Keratinocyte (primary cell): ENCODE measurements at places on chromosomes 5 and 9. TPM values are rescaled to one million over a fixed set of nuclear protein-coding genes. Genes with fewer than 3 reads are reported as not detected.
A peak's percentile ranks its signal among the peaks of the same experiment; 100 is the strongest.

The TRIP13 gene
- polyA plus RNA-seq, result 11.2 to 37.8 TPM (median 26.1 TPM) in 3 replicates

The LEAP2 gene
- 0.28 to 1.2 TPM (median 0.50 TPM) in 3 replicates for polyA plus RNA-seq

The DIRAS2 gene
- 0.01 TPM in 1 of 3 replicates, not detected in the others for polyA plus RNA-seq

GRCh38 chr9:132768932-132769905 is 99.0 kb downstream of the GTF3C4 start:
- H3K4me1 ChIP-seq, result peaks cover 7% of the 10 kb centered on the region
- no peaks in the 10 kb centered on the region for H3K27me3 ChIP-seq
- H3K27ac ChIP-seq, result peak overlapping the region; percentile 42
- H3K4me3 ChIP-seq, result peak overlapping the region; percentile 50
- no peaks in the 10 kb centered on the region for H3K36me3 ChIP-seq

DNA sequence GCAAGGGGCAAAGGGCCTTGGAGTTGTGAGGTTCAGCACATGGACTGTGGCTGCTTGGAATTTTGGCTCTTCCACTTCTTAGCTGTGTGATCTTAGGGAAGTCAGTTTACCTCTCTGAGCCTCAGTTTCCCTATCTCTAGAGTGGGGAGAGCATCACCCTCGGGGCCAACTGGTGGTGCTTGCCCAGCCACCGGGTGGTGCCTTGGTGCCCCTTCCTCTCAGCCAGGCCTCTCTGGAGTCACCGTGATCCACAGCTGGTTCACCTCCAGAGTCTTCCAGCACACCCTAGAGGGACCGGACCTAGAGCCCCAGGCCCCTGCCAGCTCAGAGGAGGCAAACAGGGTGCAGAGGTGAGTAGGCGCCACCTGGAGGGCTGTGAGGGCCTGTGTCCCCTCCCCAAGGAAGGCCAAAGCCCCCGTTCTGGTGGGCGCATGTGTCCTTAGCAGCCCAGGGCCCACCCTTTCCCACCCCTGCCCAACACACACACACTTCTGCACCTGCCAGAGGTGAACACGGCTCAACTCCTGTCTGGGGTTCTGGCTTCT is 7.7 kb downstream of the ADGRD2 start:
- H3K4me1 ChIP-seq, result no peaks in the 10 kb centered on the region
- H3K27ac ChIP-seq, result no peak overlapping the region
- H3K27me3 ChIP-seq, result peaks cover 1% of the 10 kb centered on the region
- no peak overlapping the region for H3K4me3 ChIP-seq
- no peak for DNase-seq

- no peaks in the 10 kb centered on the region for H3K36me3 ChIP-seq
- H3K4me1 ChIP-seq, result no peaks in the 10 kb centered on the region
- H3K4me3 ChIP-seq, result no peak overlapping the region
- no peak for DNase-seq
- H3K27ac ChIP-seq, result no peak overlapping the region
These were observed 763.6 kb downstream of the TAF11L14 start for GRCh38 chr5:18397891-18398290.

DNA sequence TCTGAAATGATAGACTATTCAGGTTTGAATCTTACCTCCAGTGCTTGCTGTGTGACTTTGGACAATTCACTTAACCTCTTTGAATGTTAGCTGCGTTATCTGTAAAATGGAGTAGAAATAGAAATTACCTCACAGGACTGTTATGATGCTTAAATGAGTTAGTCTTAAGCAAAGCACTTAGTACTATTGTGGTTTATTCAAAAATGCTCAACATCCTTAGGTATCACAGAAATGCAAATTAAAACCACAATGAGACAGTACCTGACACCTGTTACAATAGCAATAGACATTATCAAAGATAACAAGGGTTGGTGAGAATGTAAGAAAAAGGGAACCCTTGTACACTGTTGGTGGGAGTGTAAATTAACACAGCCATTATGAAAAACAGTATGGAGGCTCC is 77.6 kb upstream of the FREM1 start:
- no peak overlapping the region for H3K27ac ChIP-seq
- DNase-seq, result no peak
- no peaks in the 10 kb centered on the region for H3K36me3 ChIP-seq
- H3K27me3 ChIP-seq, result no peaks in the 10 kb centered on the region
- no peaks in the 10 kb centered on the region for H3K4me1 ChIP-seq
- H3K4me3 ChIP-seq, result no peak overlapping the region

GRCh38 chr5:140270008-140270407 is 32.9 kb downstream of the PFDN1 start:
- no peaks in the 10 kb centered on the region for H3K27me3 ChIP-seq
- H3K36me3 ChIP-seq, result no peaks in the 10 kb centered on the region
- no peaks in the 10 kb centered on the region for H3K4me1 ChIP-seq
- no peak for DNase-seq

- no peak overlapping the region for H3K27ac ChIP-seq
- no peaks in the 10 kb centered on the region for H3K27me3 ChIP-seq
- DNase-seq, result no peak
- peaks cover 52% of the 10 kb centered on the region for H3K36me3 ChIP-seq
- H3K4me1 ChIP-seq, result no peaks in the 10 kb centered on the region
These were observed 21.1 kb downstream of the TBC1D2 start for GRCh38 chr9:98234245-98234825.

DNA sequence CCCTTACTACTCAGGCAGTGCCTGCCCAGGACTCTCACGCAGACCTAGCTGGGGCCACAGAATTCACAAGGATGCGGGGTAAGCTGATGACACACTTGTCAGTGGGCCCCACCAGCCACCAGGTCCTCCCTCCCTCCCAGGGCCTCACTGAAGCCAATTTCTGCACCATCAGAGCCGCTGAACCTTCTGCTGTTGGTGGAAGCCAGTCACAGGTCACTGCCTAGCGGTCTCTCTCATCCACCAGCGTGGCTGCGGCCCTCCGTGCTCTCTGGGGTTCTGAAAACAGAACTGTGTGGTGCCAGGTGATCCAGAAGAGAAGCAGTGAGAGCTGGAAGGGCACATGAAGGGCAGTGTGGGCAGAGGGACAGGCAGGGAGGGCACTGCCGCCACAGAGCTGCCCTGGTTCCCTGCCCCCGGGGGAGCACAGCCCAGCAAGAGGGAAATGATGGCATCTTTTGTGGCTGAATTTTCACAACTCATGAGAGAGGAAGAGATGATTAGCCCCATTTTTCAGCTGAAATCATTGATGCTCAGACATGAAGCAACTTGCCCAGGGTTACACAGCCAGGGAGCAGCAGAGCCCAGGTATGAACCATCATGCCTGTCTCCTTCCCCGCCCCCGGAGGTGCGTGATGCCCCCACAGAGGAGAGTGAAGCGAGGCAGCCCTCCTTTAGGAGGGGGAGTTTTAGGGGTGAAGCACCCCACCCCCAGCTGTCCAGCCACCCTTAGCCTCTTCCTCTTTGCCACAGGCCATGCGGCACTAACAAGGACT is 41.4 kb upstream of the CPLX2 start:
- no peaks in the 10 kb centered on the region for H3K27me3 ChIP-seq
- no peak overlapping the region for H3K27ac ChIP-seq
- H3K4me1 ChIP-seq, result no peaks in the 10 kb centered on the region
- no peaks in the 10 kb centered on the region for H3K36me3 ChIP-seq

DNA sequence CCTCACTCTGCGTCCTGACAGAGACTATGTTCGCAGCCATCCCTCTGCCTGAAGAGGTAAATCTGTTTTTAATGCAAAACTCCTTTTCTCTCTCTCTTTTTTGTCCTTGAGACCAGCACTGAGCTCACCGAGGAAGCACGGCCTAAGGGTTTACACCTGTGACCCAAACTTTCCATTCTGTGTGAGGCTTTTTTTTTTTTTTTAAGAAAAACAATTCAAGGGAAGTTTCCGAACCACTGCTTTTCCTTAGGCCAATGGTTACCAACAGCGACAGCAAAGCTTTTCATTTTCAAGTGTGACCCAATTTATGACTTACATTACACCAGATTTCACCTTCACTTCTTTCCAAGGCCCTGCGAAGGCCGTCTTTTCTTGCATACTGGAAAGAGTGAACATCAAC is 205.9 kb downstream of the EFNA5 start:
- no peak for DNase-seq
- H3K27ac ChIP-seq, result no peak overlapping the region
- H3K36me3 ChIP-seq, result no peaks in the 10 kb centered on the region
- no peaks in the 10 kb centered on the region for H3K27me3 ChIP-seq
- H3K4me1 ChIP-seq, result peaks cover 66% of the 10 kb centered on the region
- H3K4me3 ChIP-seq, result no peak overlapping the region

DNA sequence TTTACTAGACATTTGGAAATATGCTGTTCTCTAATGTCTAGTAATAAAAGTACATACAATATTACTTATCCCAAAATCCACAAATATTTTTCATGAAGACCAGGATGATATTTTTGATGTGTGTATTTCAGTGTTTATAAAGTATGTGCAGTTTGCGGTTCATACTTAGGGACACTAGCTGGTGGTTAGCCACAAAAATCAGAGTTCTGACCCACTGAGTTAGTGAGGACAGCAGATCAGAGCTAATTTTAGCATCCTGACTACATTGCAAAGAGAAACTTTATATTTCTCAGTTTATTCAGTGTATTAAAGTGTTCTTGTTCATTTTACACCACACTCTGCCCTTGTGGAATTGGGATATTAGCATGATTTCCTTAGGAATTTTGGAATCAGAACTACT is 655.3 kb downstream of the HTR1A start:
- DNase-seq, result no peak
- H3K36me3 ChIP-seq, result no peaks in the 10 kb centered on the region
- no peaks in the 10 kb centered on the region for H3K4me1 ChIP-seq
- H3K4me3 ChIP-seq, result no peak overlapping the region

DNA sequence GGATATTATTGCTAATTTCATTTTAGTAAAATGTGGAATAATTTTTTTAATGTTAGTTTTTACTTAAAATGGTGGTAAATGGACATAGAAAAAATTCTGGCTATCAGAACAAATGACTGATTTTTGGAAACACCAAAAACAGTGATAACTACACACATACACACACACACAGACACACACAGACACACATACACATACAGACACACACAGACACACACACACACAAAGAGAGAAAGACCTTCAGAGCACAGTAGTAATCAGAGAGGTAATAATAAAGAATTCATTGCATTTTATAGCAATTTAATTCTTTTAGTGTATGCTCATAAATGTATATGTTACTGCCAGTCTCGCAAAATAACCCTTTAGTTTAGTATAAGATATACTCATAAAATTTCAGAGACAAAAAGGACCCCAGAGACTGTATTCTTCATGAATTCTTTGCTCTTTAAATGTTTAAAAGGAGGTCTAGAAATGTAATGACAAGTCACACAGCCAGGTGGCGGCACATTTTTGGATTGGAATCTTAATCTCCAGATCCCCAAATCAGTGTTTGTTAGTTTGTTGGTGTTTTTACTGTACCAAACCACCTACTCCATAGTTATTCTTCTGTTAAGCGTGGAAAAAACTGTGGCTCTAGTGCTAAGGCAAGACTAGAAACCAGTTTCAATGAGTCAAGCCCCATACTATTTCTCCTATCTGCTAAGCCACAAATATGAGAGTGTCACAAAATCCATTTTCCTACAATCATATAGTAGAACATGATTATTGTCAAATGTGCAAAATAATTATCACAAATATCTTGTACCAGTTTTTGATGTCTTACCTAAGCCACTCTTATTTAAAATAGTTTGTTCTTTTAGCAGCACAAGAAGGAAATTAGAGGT is 109.9 kb downstream of the EDIL3 start:
- no peak overlapping the region for H3K4me3 ChIP-seq
- DNase-seq, result no peak
- peaks cover 3% of the 10 kb centered on the region for H3K27me3 ChIP-seq

- H3K27ac ChIP-seq, result peak overlapping the region; percentile 99
- H3K27me3 ChIP-seq, result no peaks in the 10 kb centered on the region
- DNase-seq, result no peak
These were observed 888 bp downstream of the RPL26L1 start for GRCh38 chr5:172959824-172960799.

GRCh38 chr5:170886210-170886894 is 24.5 kb downstream of the RANBP17 start:
- no peaks in the 10 kb centered on the region for H3K36me3 ChIP-seq
- no peak overlapping the region for H3K27ac ChIP-seq
- H3K4me3 ChIP-seq, result no peak overlapping the region
- no peak for DNase-seq

DNA sequence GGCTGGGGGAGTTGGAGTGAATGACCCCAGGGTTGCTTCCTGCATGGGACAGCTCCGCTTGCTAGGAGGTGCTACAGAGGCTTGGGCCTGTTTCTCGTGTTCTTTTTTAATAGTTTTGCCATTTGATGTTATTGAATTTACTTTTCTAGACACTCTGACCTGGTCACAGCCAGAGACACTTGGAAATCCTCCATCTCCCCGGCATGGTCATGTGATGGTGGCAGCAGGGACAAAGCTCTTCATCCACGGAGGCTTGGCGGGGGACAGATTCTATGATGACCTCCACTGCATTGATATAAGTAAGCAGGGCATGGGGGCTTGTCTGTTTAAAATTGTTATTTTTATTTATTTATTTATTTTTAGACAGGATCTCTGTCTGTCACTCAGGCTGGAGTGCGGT is 13.4 kb downstream of the HSPA5 start:
- no peaks in the 10 kb centered on the region for H3K4me1 ChIP-seq
- H3K27me3 ChIP-seq, result no peaks in the 10 kb centered on the region
- peaks cover 11% of the 10 kb centered on the region for H3K36me3 ChIP-seq
- no peak overlapping the region for H3K4me3 ChIP-seq
- DNase-seq, result no peak

- no peaks in the 10 kb centered on the region for H3K4me1 ChIP-seq
- H3K27ac ChIP-seq, result no peak overlapping the region
- no peaks in the 10 kb centered on the region for H3K36me3 ChIP-seq
- no peak overlapping the region for H3K4me3 ChIP-seq
- DNase-seq, result no peak
- no peaks in the 10 kb centered on the region for H3K27me3 ChIP-seq
These were observed 243.9 kb upstream of the SMARCA2 start for GRCh38 chr9:1771094-1771789.

DNA sequence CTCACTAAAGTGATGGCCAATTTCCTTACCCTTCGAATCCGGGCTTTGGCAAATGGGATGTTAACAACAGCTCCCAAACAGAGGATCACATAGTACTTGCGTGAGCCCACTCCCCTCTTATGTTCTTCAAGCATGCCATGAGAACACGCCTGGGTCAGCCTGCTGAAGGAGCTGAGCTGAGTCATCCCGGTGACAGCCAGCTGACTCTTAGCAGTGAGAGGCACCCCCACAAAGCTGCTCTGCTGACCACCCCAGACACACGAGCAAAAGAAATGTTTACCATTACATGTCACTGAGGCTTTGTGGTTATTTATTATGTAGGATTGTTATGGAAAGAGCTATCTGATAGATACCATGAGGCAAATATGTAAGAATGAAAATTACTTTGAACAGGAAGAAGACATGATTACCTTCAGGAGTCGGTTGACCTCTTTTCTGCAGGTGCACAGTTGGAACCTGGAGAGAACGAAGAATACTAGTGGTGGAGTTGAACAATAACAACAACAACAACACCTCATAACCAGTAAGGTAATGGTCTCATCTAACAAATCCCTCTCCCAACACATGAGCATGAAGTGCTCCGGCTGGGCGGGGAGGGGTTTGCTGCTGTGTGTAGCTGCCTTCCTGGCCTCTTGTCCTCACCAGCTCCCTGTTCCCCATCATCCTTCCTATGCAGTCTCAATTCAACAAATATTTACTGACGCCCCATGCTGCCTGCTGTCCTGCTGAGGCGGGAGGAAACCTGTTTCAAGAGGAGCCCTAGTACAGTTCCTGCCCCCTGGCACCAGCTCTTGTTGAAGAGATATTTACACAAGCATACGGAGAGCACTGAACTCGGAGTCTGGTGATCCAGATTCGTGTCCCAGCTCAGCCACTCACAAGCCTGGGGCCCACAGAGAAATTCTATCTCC is 69.4 kb upstream of the LHFPL2 start:
- peaks cover 5% of the 10 kb centered on the region for H3K4me1 ChIP-seq
- H3K27me3 ChIP-seq, result no peaks in the 10 kb centered on the region
- H3K27ac ChIP-seq, result no peak overlapping the region
- no peak overlapping the region for H3K4me3 ChIP-seq
- no peaks in the 10 kb centered on the region for H3K36me3 ChIP-seq
